Skeletal muscle tissue (tissue), 5 donors: ENCODE measurements at places on chromosomes 6 and 20. TPM values are rescaled to one million over a fixed set of nuclear protein-coding genes. Genes with fewer than 3 reads are reported as not detected.

The LRRC73 gene
- total RNA-seq = 0.52 TPM

The ADGRB3 gene
- 3.1 TPM for total RNA-seq

The ZBTB12 gene
- 6.3 TPM for total RNA-seq

The ENPP1 gene
- total RNA-seq = 17.7 TPM

The CTCFL gene
- not detected for total RNA-seq

The RBM24 gene
- 116 TPM for total RNA-seq

The KCNK16 gene
- not detected for total RNA-seq

The VSX1 gene
- not detected for total RNA-seq

The LATS1 gene
- total RNA-seq = 15.1 TPM

The BHLHE23 gene
- total RNA-seq = not detected

The NDRG3 gene
- 15.1 TPM for total RNA-seq

The TPX2 gene
- total RNA-seq = 8.4 TPM

The MMUT gene
- 17.2 TPM for total RNA-seq

The YIPF3 gene
- 54.3 TPM for total RNA-seq

The MOCS3 gene
- 6.8 TPM for total RNA-seq

The HSPA12B gene
- 14.6 TPM for total RNA-seq
